ENCODE measurements at places on chromosomes 2 and 18. TPM values are rescaled to one million over a fixed set of nuclear protein-coding genes. Genes with fewer than 3 reads are reported as not detected.

Gene VAPA
- 169 TPM for total RNA-seq

Gene TOGARAM2
- not detected for total RNA-seq

Gene CRYGD
- total RNA-seq = not detected

Gene C2orf80
- not detected for total RNA-seq

Gene SIX3
- total RNA-seq = not detected

Gene DPYSL5
- 1.3 TPM for total RNA-seq

Gene ATIC
- total RNA-seq = 81.6 TPM

Gene RNF144A
- total RNA-seq = 23.5 TPM

Gene TDRD15
- not detected for total RNA-seq

Gene NPHP1
- total RNA-seq = 4.4 TPM

Gene NCKAP5
- total RNA-seq = 0.33 TPM

Gene TRABD2A
- total RNA-seq = 0.50 TPM

Gene DUSP2
- 1.7 TPM for total RNA-seq

Gene CHRNG
- not detected for total RNA-seq

Gene ALPI
- total RNA-seq = not detected

Gene CDH7
- not detected for total RNA-seq

Gene ERLEC1
- total RNA-seq = 51.9 TPM

Gene MRPS9
- 34.7 TPM for total RNA-seq

Gene WNT6
- 1.6 TPM for total RNA-seq

Gene CRACDL
- 1.4 TPM for total RNA-seq

Gene PHLPP1
- 4.4 TPM for total RNA-seq

Gene GPR39
- total RNA-seq = 13.8 TPM

Gene LOXHD1
- total RNA-seq = 0.14 TPM

Gene TBR1
- 0.08 TPM for total RNA-seq

Gene SP5
- total RNA-seq = not detected

Gene TEX44
- not detected for total RNA-seq

Gene TUBA4B
- not detected for total RNA-seq

Gene CAMKMT
- total RNA-seq = 5.8 TPM

Gene GPR55
- not detected for total RNA-seq

Gene EGR4
- not detected for total RNA-seq

Gene SERPINB3
- total RNA-seq = not detected

Gene SIX2
- total RNA-seq = 0.96 TPM

Gene TEKT4
- not detected for total RNA-seq

Gene NYAP2
- total RNA-seq = not detected

Gene PSMA8
- not detected for total RNA-seq

Gene IL36RN
- 0.04 TPM for total RNA-seq

Gene SH3RF3
- total RNA-seq = 11.3 TPM

Gene AKAIN1
- total RNA-seq = not detected

Gene PROKR1
- not detected for total RNA-seq

Gene NT5C1B
- total RNA-seq = not detected

Gene LCT
- total RNA-seq = not detected

Gene SERPINB13
- not detected for total RNA-seq

Gene PNKD
- total RNA-seq = 45.4 TPM

Gene NOSTRIN
- total RNA-seq = 0.89 TPM

Gene LYG2
- not detected for total RNA-seq

Gene DSG4
- total RNA-seq = not detected

Gene TM4SF20
- total RNA-seq = not detected

Gene SNORC
- 2.5 TPM for total RNA-seq

Gene PLCD4
- 0.27 TPM for total RNA-seq
